Urinary bladder (tissue), 4 donors: ENCODE measurements at places on chromosomes 3 and 15. TPM values are rescaled to one million over a fixed set of nuclear protein-coding genes. Genes with fewer than 3 reads are reported as not detected.
A peak's percentile ranks its signal among the peaks of the same experiment; 100 is the strongest.

DNA sequence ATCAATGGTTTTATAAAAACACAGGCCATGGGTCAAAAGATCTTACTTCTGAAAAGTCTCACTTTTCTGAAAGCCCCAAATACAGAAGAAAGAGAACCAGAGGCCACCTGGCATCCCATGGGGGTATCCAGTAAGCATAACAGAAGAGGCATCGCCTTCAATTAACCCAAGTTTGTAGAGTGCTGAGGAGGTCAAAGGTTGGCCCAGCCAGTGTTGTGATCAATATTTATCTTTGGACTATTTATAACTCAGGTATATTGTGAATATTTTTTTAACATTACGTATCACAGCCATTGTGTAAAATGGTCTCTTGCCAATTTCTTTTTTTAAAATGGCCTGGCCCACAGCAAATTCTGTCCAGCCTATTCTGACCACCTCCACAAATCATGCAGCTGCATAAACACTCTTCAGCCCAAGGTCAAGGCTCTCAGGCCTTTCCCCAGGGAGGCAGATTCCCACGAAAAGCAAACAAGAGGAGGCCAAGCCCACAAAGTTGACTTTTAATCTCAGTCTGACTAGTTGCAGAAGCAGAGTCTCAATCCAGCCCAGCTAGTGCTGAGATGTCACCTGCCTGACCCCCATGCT lies 26.2 kb upstream of the SPTBN5 start:
- no peak for DNase-seq

GRCh38 chr3:180594631-180595558 lies 7.1 kb upstream of the TTC14 start:
- DNase-seq = no peak

DNA sequence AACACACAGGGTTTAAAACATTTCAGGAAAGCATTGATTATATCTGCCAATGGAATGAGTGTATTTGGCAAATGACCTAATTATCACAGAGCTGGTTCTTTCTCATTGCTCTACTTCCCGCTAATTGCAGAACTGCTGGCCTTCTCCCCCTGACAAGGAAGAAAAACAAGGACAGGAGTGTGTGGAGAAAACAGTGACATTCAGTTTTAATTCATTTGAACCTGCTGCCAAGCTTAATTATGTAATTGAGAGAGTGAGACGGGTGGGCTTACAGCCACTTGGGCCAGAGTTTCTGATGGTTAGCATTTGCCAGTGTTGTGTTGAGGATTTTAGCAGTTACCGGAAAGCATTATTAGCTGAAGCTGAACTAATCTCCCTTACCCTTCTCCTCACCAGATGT lies 301.4 kb downstream of the RBMS3 start:
- DNase-seq = no peak

DNA sequence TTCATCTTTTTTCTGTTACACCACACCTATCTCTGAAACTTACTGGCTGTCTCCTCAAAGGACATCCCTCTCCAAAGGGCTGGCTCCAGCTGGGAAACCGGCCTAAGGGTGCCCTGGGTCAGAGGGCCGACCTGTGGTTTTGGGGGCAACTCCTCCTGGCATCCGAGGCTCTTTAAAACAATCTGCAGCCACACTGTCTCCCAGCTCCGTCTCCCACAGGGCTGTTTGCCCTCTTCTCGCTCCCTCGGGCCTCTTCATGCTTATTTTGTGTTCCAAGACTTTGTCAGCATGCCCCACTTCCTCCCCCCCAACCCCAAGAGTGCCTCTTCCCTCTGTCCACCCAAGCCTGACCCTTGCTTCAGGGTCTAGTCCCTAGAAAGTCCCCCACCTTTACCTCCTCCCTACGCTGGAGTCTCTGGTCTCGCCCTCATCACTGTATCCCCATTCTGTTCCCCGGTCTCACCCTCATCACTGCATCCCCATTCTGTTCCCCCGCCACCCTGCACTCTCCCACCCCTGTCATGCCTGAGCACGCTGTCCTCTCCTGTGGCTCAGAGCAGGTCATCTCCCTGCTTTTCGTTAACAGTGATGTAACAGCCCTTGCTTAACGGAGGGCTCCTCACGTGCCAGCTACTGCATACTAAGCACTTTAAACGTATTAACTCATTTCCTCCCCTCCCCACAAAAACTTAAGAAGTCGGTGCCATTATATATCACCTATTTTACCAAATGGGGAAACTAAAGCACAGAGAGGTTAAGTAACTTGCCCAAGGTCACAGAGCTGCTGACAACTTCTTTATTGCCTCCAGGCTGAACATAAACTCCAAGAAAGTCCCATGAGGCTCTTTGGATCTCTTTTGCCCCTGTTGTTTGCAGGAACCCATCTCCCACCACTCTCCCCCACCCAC lies 1.1 kb upstream of the CSK start:
- DNase-seq = no peak

- DNase-seq = no peak
Observed at GRCh38 chr3:186959029-186959624, 28.8 kb downstream of the ST6GAL1 start.

DNA sequence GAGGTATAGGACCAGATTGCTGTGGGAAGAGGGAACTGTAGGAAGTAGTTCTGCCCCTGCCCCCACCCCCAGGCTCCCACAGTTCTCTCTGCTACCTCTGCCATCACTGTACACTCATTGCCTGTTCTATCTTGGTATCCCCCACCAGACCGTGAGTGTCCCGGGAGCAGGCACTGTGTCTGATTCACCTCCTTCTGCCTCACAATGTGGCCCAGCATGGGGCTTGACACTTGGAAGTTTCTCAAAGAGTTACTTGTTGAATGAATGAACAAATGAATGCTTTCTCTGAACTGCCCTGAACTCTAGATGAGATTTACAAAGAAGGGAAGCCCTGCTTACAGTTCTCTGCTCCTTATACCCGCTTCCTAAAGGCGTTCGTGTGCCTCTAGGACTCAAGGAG lies 27.1 kb upstream of the PIK3CB start:
- DNase-seq = no peak

- DNase-seq = no peak
Observed at GRCh38 chr3:113253702-113254101, 42.3 kb downstream of the BOC start.

GRCh38 chr15:76866008-76866407 lies 39.1 kb downstream of the SCAPER start:
- DNase-seq = no peak

- no peak for DNase-seq
Observed at GRCh38 chr3:185613016-185613415, 26.9 kb downstream of the SENP2 start.

- no peak for DNase-seq
Observed at GRCh38 chr3:180188512-180189309, 152.0 kb upstream of the PEX5L start.

DNA sequence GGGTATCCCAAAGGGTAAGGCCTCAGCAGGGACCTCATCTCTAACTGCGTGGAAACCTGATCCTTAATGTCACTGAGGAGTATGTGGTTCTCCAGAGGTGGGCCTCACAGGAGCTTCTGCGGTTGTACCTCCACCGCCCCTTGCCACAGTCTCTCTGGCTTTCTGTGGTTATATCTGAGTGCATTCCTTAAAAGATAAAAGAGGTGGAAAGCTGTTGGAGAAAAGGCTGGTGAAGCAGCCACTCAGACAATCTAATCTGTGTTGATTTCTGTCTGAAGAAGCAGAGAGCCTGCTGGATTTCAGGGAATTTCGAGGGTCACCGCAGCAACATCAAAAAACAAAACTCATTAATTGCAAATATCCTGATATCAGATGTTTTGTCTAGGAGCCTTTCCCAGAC lies 51.4 kb downstream of the SEMA6D start:
- no peak for DNase-seq

DNA sequence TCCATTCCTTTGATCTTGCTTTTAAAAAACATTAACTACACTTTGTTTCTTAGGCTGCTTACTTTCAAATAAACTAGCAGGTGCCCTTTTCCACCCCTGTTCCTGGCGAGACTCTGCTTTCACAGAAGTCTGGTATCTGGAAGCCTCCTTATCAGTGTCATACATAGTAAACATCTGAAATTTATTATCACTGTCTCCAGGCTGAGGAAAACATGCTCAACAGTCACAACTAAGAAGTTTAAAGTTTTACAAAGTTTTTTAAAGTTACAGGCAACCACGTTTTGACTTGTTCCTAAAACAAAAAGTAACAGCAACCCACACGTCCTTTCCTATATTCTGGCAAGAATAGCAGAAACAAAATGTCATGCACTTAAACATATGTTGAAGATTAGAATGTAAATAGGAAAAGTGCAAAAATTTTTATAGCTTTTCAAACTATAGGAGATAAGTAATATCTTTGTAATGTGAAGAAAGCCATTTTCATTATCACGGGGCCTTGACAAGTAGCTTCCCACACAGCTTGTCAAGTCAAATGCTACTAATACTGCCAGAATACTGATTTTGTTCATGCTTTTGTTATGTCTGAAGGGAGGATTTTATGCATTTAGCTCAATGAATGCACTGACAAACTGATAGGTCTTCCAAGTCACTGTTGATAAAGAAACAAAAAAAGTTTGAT lies 275.2 kb upstream of the KCNMB2 start:
- peak; percentile 23 for DNase-seq

Gene PODXL2
- 4.2 TPM for total RNA-seq

DNA sequence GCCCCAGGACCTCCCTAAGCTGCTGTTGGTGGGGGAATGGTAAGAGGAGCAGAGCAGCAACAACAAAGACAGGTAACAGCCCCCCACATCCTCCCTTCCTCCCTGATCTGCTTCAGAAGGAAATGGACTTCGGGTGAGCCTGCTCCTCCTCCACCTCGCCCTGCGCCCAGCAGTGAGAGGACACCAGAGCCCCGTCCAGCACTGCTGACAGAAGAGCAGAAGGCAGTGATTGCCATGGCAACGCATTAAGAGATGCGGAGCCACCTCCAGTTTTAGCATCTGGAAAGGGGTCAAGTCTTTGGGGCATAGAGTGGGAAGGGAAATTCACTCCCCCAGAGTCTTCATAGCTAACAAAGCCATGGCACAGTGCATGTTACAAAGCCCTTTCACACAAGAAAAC lies 77.6 kb upstream of the HRH1 start:
- no peak for DNase-seq

Gene ANKRD34C
- not detected for total RNA-seq

Gene PEX5L
- 0.11 TPM for total RNA-seq

Gene FGD5
- 25.7 TPM for total RNA-seq

GRCh38 chr3:118882353-118882947 lies 152.2 kb downstream of the IGSF11 start:
- no peak for DNase-seq

DNA sequence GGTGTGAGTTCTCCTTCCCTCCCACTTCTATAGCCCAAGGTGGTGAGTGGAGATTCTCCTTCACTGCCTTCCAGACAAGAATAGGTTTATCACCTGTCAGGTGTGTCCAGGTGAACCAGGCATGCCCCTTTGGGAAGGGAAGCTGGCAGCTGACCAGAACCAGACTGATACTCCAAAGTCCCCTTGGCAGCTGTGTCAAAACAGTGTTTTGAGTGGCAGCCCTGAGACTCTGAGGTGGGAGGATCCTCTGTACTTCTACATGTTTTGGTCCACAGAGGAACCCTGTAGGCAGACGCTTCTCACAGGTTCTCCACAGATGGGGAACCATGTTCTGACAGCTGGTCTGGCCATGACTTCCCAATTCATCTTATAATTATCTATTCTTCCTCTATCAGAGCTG lies 30.1 kb downstream of the ISL2 start:
- DNase-seq = no peak

- DNase-seq = no peak
Observed at GRCh38 chr3:149374793-149375500, 2.5 kb downstream of the TM4SF1 start.

DNA sequence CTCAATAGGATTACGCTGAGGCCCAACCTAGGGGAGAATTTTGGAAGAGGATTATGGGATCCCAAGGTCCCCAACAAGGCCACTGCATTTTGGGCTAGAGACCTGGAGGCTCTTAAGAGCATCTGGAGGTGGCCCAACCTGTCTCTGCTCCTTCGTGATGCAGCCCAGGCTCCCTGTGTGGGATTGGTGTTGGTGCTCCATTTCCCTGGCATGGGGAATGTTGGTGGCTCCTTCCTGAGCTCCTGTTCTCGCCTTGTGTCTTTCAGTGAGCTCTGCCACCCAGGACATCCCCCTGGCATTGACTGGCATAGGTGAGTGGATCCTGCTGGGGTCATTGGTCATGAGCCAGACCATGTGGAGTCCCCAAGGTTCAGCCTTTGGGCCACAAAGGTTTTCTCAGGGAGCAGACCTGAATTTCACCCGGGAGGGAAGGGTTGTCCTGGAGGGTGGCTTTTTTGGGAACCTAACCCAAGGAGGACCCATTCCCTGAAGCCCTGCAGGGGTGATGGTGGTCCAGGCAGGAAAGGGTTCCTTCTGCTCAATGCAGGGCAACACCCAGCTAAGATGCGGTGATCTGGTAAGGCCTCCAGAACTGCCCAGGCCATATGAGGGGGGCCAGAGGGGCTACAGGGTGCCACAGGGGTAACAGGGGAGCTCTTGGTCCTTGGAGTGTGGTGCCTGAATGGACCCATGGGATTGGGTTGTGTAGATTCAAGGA lies 202.5 kb downstream of the UBE3A start:
- DNase-seq = no peak

Gene GOLGA8F
- total RNA-seq = not detected

Gene ENTPD3
- 8.5 TPM for total RNA-seq

GRCh38 chr15:48086133-48086532 lies 34.7 kb upstream of the SLC24A5 start:
- no peak for DNase-seq

Gene GABRB3
- 2.3 TPM for total RNA-seq

DNA sequence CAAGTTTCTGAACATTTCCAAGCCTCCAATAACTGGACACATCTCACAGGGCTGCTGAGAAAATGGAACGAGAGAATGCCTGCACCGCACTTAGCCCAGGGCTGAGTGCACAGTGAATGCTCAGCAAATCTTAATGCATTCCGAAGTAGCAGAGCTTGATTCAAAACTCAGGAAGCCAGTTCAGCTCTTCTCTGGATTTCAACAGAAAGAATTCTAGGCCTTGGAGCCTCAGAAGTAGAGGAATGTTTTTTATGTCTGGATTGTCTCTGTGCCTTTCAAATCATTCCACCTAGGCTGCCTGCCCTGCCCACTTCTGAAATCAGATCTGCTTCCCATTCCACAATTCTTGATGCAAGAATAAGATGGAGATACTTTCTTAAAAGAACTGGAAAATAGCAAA lies 9.6 kb upstream of the FOXP1 start:
- no peak for DNase-seq

Gene LTF
- total RNA-seq = 3.3 TPM

- DNase-seq = no peak
Observed at GRCh38 chr15:49115062-49115461, 40.3 kb downstream of the COPS2 start.

- peak; percentile 2 for DNase-seq
Observed at GRCh38 chr3:140499114-140499757, 178.6 kb upstream of the TRIM42 start.

Gene TMC3
- total RNA-seq = 0.95 TPM
